Activated naive CD4-positive, alpha-beta T cell treated with Interleukin-2 at 50 U/mL for 16 hours (primary cell): ENCODE measurements at places on chromosomes 2 and 18.
A peak's percentile ranks its signal among the peaks of the same experiment; 100 is the strongest.

DNA sequence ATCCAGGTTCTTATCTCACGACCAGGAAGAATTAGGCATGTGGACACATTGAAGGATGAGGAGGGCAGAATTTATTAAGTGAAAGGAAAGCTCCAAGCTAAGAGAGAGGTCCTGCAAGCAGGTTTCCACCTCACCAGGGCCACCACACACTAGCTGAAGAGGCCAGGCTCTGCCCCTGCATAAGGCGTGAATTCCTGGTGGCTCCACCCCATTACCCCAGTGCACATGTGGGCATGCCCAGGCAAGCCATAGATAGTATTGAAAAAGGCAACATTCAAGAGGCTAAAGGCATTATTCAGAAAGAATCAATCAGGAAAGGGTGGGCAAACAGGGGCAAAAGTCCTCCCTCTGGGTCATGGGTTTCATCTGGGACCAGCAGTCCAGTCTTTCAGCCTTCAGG, 30.9 kb upstream of the GRP start:
- no peak for DNase-seq

DNA sequence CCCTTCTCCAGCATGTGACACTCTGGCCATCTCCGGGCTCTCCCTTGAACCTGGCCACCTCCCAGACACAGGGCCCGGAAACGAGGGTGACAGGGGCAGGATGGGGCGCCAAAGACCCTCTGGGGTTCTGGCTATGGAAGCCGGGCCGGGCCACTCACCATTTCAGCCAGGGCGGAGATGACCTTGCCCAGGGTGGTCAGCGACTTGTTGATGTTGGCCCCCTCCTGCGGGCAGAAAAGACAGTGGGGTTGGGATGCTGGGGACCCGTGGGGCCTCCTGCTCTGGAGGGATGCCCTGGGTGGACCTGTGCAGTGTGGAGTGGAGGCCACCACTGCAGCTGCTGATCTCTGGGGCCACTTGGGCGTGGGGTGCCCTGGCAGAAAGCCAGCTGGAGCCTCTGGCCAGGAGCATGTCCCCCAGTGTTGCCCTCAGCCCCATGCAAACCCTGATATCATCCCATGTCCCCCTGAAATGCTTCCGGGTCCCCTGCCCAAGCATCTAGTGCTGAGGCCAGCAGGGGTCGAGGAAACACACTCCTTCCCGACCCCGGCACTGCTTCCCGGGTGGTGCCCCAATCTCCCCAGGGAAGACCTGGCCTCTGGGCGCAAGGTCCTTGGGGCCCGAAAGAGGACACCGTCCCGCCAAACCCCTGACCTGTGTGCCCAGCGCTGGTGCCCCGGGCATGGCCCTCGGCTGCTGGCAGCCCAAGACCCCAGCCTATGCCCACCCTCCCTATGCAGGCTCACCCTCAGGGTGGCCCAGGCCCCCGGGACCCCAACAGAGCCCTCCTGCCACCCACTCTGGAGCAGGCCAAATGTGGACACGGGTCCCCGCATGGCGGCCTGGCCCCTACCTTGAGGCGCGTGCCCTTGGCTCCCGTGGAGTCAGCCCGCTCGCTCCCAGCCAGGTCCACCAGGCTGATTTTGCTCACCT, 36.9 kb downstream of the KIF1A start:
- no peak for DNase-seq

GRCh38 chr2:121094101-121094500, 190.9 kb downstream of the TFCP2L1 start:
- DNase-seq = no peak

DNA sequence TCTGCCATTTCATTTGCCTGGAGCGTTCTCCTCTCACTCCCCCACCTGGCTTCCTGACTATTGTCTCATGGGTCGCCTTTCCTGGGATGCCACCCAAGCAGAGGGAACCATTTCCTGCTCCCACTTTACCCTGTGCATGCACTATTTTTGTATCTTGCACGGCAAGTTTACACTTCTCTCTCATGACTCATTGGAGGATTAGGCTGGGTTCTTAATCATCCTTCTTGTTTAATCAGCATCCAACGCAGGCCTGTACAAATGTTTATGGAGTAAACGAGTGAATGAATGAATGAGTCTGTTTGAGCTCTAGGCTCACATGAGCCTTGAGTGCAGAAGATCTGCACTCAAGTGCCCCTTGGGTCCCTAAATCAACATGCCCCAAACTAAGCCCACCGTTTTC, 3.8 kb upstream of the ARHGAP25 start:
- no peak for DNase-seq

- DNase-seq = no peak
Observed at GRCh38 chr2:160401895-160402294, 91.7 kb downstream of the RBMS1 start.

GRCh38 chr18:63181706-63182309, 137.8 kb downstream of the BCL2 start:
- no peak for DNase-seq

DNA sequence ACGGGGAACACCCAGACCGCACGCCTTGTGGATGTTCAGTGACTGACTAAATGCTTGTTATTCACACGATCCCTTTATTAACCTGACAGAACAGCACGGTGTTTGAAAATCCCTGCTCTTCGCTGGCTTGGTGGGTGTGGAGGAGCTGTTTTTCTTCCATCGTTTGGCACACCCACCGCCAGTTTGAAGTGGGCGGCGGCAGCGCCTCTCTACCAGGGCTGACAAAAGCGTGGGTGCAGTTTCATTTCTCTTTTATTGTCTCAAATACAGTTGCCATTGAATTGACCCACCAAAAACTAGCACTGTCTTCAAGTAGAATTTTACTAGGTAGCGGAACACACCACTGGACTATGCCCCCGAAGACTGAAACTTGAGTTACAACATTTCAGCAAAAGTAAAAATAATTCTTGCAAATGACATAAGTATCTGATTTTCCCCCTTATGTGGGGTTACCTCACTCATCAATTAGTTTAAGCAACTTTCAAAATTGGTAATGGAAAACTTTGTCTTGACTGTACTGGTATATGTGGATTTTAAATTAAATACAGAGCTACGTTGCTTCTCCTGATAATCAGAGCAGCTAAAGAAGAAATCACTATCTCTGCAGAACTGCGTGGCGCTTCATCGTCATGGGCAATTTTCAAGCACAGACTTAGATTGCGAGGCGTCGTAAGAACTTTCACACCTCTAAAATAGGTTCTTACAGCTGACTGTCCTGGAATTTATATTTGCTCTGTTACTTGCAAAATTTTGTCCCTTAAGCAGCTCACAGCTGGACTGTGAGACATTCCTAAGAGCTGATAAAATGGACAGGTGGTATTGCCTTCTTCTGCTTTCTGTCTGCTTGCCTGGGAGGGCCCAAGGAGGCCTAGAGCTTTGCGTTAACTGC, 60.9 kb downstream of the LDLRAD4 start:
- DNase-seq = peak; percentile 63

DNA sequence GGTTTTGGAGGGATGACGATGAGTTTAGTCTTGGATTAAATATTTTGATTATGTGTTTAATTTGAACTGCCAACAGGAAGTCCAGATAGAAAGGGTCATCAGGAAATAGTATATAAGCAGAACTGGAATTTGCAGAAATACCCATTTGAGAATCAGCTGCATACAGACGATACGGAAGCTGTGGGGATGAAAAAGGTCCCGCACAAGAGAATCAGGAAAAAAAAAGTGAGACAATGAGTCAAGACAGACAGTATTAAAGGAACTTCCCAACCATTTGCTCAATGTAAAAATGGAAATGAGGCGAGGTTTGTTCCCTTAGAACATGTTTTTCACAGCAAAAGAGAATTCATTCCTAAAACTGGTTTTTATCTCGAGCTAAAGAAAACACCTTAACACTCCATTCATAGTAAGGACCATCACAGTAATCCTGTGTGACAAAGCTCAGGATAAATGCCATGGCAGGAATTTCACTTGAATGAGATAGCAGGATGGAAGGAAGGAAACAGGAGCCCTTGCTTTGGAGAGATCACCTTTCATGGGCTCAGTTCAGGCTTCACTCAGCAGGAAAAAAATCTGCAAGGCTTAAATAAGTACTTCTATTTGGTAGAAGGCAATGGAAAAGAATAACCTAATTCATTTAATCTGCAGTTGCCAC, 29.3 kb downstream of the BCL2 start:
- DNase-seq = no peak

- DNase-seq = no peak
Observed at GRCh38 chr2:205865905-205866441, 183.7 kb downstream of the NRP2 start.

- no peak for DNase-seq
Observed at GRCh38 chr2:219744066-219744465, 116.6 kb downstream of the SLC4A3 start.

DNA sequence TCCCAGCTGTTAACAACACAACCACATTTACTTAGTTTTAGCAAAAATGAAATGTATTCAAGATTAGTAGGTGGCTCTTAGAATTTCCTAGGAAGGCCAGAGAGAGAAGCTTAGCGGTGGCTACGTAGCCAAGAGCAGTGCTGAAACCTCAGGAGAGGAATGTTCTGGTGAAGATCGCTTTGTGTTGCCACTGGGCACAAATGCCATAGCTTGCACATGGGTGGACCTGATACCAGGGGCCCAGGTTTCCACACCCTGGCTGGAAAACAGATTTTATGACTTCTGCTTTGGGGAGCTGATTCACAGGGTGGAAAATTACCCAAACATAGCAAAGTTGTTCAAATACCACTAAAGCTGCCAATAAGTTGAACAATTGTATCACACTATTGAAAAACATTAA, 43.4 kb downstream of the THUMPD2 start:
- no peak for DNase-seq

- DNase-seq = no peak
Observed at GRCh38 chr2:70527447-70528080, 26.1 kb downstream of the TGFA start.

GRCh38 chr2:30280596-30281434, 49.5 kb downstream of the LBH start:
- DNase-seq = no peak

GRCh38 chr2:71317060-71317459, 14.5 kb upstream of the ZNF638 start:
- no peak for DNase-seq

DNA sequence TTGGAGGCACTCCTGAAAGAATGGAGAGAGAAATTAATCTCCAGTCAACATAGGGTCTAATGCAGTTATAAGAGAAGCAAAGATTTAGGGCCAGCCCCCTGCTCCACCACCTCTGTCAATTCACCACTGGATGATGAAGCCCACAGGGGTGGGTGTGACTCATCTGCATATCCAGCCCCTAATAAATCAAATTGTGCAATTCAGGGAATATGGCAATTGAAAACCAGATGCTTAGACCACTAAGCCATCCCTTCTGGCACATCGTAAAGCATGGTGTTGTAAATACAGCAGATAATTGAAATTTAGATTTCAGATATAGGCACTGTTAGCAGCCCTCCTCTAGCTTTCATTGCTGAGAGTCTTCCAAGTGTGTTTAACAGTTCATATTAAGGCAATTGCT, 541.4 kb downstream of the PARD3B start:
- no peak for DNase-seq

DNA sequence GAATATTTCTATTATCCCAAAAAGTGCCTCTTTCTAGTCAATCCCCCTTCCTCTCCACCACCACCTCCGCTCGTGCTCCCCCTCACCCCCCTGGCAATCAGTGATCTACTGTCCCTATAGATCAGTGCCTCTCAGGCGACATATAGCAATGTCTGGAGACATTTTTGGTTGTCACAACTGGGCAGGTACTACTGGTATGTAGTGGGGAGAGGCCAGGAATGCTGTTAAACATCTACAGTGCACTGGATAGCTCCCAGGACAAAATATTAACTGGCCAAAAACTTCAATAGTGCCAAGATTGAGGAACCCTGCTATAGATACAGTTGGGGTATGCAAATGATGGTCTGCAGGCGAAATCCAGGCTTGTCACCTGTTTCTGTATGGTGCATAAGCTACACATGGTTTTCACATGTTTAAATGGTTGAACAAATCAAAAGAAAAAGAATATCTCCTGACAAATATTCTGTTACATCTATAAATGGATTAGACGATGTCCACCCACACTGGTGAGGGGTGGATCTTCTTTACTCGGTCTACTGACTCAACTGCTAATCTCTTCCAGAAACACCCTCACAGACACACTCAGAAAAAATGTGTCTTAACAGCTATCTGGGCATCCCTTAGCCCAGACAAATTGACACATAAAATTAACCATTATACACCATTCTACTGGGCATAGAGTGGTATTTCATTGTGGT, 25.5 kb downstream of the DPYSL5 start:
- no peak for DNase-seq

GRCh38 chr2:53366543-53366942, 401.1 kb upstream of the CHAC2 start:
- DNase-seq = no peak

DNA sequence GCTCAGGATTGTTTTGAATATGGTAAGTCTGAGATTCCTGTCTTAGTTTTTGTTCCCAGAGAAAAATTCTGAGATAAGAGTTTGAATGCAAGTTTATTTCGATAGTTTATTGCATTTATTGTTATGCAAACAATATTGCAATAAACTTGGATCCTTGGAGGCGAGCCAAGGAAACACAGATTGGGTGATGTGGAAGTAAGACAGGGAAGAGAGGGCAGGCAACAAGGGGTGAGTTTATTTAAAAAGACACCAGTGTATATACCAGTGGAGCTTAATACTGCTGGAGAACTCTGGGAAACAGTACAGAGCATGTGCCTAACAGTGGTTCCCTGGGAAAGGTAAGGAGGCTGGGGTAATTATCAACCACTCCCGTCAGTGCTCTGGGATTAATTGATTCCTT, 87.5 kb upstream of the NEDD4L start:
- DNase-seq = no peak

DNA sequence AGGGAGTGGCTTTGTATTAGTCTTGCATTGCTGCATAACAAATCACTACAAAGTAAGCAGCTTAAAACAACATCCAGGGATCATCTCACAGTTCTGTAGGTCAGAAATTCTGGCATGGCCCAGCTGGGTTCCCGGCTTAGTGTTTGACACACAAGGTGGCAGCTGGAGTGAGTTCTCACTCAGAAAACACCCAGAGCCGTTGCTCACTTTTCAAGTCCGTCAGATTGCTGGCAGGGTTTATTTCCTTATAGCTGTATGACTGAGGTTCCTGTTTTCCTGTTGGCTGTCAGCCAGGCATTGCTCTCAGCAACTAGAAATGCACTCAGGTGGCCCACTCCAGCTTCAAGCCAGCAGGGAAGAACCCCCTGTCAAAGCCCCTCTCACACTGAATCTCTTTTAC, 324.1 kb downstream of the CCDC178 start:
- DNase-seq = no peak

- no peak for DNase-seq
Observed at GRCh38 chr2:68938938-68939337, 13.8 kb downstream of the GKN2 start.

DNA sequence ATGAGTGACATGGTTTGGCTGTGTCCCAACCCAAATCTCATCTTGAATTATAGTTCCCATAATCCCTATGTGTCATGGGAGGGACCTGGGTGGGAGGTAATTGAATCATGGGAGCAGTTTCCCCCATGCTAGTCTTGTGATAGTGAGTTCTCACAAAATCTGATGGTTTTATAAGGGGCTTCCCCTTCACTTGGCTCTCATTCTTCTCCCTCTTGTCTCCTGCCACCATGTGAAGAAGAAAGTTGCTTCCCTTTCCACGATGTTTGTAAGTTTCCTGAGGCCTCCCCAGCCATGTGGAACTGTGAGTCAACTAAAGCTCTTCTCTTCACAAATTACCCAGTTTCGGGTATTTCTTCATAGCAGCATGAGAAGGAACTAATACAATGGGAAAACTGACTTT, 14.0 kb downstream of the DNAH7 start:
- no peak for DNase-seq
